ENCODE measurements at places on chromosomes 1 and 21. TPM values are rescaled to one million over a fixed set of nuclear protein-coding genes. Genes with fewer than 3 reads are reported as not detected.

POLR3GL gene
- total RNA-seq = 19.0 TPM

DNA sequence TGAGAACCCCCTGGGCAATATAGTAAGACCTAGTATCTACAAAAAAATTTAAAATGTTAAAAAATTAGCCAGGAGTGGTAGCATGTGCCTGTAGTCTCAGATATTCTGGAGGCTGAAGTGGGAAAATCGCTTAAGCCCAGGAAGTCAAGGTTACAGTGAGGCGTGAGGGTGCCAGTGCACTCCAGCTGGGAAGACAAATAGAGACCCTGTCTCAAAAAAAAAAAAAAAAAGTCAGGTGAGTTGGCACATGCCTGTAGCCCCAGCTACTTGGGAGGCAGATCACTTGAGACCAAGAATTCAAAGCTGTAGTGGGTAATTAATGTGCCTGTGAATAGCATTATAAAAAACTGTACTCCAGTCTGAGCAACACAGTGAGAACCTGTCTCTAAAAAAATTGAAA, 4.6 kb downstream of the BECN2 start:
- DNase-seq = no peak

GRCh38 chr1:63987628-63988024, 213.8 kb downstream of the ROR1 start:
- no peak for DNase-seq

GBP3 gene
- 27.3 TPM for total RNA-seq

GRCh38 chr1:15099441-15100120, 54.0 kb upstream of the TMEM51 start:
- DNase-seq = no peak

- no peak for DNase-seq
Measured at GRCh38 chr1:59595774-59596173, 219.0 kb upstream of the HOOK1 start.

GRCh38 chr1:237042526-237042891, 525 bp downstream of the RYR2 start:
- DNase-seq = no peak

GRCh38 chr1:175576865-175577264, 166.5 kb downstream of the TNR start:
- DNase-seq = no peak

- DNase-seq = no peak
Measured at GRCh38 chr1:15950302-15950701, 25.6 kb downstream of the ZBTB17 start.

GRCh38 chr1:218324226-218324580, 20.9 kb upstream of the TGFB2 start:
- no peak for DNase-seq

DNA sequence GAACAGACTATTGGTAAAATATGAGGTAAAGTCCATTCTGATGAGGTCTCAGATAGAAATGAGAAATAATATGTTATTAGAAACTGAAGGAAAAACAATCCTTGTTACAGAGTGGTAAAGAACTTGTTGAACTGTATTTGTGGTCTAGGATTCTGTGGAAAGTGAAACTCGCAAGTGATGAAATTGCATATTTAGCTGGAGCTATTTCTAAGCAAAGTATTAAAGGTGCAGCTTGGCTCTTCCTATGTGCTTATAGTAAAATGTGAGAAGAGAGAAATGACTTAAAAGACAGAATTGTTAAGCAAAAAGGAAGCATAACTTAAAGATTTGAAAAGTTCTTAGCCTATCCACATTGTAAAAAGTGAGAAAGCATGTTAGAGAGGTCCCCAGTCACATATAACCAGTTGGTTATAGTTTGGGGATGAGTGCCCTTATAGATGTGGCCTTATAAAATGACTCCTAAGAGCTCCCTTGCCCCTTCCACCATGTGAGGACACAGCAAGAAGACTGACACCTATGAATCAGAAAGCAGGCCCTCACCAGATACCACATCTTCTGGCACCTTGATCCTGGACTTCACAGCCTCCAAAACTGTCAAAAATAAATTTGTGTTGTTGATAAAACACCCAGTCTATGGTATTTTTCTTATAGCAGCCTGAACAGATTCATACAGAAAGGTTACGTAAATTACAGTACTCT, 24.8 kb downstream of the PHTF1 start:
- no peak for DNase-seq

DNA sequence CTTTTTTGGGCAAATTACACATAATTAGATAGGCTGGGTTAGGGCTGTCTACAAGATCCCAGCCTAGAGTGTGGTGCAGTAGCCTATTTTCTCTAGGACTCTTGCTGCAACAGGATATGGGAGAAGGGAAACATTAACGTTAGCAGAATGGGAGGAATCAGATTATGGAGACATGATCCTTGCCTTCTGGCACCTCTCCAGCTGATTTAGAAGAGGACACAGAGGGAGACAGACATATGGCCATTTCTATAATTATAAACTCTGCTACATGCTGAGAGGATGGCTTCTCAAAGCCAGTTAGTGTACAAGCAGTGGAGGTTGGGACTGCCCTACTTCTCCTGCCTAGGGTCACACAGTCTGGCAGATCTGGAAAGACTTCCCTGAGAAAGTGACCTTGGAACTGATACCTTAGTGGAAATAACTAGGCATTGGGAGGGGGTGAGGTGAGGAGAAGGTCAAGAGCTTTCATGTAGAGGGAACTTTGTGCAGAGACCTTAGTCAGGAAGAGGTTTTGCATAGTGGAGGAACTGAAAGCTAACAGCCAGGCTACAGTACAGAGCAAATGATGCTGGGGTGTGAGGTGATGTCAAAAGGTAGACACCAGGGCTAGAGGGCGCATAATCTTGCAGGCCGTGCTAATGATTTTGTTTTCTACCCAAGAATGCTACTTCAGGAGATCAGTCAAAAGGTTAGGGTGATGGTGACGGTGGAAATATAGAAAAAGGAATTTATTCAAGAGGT, 1.2 kb upstream of the CD1D start:
- DNase-seq = no peak

GJA8 gene
- not detected for total RNA-seq

CHI3L1 gene
- 0.47 TPM for total RNA-seq

FALEC gene
- total RNA-seq = not detected

DNA sequence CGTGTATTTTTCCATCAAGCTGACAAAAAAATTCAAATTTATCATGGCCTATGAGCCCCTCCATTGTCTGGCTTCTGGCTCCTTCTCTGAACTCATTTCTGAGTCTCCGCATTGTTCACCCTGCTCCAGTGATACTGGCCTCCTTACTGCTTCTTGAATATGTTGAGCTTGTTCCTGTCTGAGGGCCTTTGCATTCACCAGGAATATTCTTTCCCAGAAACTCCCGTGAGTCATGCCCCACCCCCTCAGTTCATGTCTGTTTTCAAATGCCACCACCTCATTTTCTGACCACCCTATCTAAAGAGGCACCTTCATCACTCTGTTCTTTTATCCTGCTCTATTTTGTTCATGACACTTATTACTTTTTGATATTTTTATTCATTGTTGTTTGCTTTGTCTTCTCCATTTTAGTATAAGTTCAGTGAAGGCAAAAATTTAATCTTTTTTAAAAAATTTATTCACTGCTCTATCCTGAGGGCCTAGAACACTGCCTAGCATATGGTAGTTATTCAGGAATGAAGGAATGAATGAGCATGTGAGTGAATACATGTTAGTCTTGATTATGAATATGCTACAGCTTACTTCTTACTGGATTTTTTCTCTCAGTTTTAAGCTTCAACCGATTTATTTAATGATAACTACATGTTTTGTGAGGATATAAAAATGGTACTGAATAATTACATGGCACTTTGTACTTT, 140.4 kb upstream of the C1orf105 start:
- no peak for DNase-seq

DNA sequence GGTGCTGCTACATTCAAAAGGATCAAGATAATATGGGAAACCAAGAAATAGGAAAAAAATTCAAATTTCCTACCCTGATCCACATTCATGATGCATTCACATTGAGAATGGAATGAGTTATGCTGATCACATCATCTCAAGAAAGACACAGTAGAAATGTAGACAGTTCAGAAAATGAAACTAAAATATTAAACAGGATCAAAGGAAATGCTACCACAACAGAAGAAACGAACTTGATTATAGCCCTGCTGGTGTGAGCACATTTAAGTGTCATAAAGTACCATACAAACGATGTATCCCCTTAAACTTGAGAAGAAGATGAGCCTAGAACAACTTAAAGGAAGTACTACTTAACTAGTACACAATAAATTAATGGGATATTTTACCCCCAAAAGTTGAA, 21.3 kb downstream of the SYDE2 start:
- DNase-seq = no peak

PRR9 gene
- not detected for total RNA-seq

RNU1-4 gene
- total RNA-seq = under 0.01 TPM

GRCh38 chr1:190429141-190429540, 48.5 kb downstream of the BRINP3 start:
- no peak for DNase-seq

DNA sequence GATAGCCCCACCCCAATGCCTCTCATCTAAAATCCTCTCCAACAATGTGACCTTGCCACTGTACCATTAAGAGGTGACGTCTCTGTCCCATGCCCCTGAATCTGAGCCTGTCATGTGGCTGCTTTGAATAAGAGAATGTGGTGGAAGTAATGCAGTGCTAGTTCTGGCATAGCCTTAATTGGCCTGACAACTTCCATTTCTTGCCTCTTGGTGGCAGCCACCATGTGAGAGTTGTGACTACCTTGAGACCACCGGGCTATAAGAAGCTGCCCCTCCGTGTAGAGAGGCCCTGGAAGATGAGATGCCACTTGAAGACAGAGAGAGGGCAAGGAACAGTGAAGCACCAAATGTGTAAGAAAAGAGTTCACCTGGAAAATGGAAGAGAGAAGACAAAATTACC, 95.4 kb downstream of the POFUT2 start:
- DNase-seq = no peak

DNA sequence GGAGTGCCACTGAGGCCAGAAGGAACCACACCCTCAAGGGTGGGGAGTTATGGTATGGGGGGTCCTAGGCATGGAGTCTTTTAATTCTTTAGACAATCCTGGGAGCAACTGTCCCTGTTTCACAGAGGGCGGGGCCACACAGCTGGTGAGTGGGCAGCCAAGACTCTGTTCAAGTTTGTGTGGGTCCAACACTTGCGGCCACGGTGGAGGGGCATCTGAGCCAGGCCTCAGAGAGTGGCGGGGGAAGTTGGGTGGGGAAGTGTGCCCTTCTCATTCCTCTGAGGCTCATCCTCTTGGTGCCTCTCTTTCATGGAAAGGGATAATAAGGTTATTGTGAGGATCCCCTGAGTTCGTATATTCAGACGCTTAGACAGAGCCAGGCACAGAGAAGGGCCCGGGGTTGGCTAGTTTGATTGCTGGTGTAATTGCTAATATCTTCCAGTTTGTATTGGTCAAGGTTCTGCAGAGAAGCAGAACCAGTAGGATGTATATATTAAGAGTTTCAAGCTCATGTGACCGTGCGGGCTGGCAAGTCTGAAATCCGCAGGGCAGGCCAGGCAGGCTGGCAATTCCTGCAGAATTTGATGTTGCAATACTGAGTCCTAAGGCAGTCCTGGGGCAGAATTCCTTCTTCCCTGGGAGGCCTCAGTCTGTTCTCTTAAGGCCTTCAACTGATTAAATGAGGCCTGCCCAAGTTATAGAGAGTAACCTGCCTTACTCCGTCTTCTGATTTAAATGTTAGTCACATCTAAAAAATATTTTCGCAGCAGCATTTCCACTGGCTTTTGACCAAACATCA, 15.9 kb downstream of the PCSK9 start:
- DNase-seq = no peak

DNA sequence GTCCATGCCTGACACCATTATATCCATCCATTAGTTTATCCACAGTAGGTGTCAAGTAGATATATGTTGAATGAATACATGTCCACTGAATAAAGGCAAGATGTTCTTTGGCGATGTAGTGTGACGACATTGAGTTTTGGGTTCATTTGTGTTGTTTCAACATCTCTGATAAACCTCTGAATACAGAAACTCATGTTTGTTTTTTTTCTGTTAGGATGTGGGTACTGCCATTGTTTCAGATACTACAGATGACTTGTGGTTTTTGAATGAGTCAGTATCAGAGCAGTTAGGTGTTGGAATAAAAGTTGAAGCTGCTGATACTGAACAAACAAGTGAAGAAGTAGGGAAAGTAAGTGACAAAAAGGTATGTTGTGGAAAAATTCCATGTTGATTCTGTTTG, 28.1 kb downstream of the MDM4 start:
- no peak for DNase-seq

- no peak for DNase-seq
Measured at GRCh38 chr1:18636596-18637508, 6.2 kb downstream of the PAX7 start.

- no peak for DNase-seq
Measured at GRCh38 chr1:154865442-154866256, 4.4 kb downstream of the KCNN3 start.

PDE9A gene
- 7.8 TPM for total RNA-seq

DNA sequence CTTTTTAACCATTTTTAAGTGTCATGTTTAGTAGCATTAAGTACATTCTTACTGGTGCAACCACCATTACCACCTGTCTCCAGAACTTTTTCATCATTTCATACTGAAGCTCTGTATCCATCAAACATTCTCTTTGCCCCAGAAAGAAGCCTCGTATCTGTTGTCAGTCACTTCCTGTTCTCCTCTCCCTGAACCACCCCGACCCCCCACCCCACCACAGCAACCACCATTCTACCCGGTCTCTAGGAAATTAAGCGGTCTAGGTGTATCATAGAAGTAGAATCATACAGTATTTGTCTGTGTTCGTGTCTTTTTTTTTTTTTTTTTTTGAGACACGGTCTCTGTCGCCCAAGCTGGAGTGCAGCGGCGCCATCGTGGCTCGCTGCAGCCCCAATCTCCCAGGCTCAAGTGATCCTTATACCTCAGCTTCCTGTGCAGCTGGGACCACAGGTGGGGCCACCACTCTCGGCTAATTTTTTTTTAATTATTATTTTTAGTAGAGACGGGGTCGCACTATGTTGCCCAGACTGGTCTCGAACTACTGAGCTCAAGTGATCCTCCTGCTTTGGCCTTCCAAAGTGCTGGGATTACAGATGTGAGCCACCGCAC, 23.7 kb upstream of the EPHA8 start:
- DNase-seq = no peak

TMPRSS15 gene
- not detected for total RNA-seq

DNA sequence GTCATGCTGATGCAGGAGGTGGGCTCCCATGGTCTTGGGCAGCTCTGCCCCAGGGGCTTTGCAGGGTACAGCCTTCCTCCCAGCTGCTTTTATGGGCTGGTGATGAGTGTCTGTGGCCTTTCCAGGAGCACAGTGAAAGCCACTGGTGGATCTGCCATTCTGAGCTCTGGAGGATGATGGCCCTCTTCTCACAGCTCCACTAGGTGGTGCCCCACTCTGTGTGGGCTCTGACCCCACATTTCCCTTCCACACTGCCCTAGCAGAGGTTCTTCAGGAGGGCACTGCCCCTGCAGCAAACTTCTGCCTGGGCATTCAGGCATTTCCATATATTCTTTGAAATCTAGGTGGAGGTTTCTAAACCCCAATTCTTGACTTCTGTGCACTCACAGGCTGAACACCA, 1188.6 kb downstream of the MRPL39 start:
- DNase-seq = no peak

MANEAL gene
- total RNA-seq = 0.84 TPM

GRCh38 chr21:43861706-43862105, 3.3 kb upstream of the AGPAT3 start:
- no peak for DNase-seq

RSPH1 gene
- total RNA-seq = 0.31 TPM
